ENCODE measurements at places on chromosomes 1 and 21.

DNA sequence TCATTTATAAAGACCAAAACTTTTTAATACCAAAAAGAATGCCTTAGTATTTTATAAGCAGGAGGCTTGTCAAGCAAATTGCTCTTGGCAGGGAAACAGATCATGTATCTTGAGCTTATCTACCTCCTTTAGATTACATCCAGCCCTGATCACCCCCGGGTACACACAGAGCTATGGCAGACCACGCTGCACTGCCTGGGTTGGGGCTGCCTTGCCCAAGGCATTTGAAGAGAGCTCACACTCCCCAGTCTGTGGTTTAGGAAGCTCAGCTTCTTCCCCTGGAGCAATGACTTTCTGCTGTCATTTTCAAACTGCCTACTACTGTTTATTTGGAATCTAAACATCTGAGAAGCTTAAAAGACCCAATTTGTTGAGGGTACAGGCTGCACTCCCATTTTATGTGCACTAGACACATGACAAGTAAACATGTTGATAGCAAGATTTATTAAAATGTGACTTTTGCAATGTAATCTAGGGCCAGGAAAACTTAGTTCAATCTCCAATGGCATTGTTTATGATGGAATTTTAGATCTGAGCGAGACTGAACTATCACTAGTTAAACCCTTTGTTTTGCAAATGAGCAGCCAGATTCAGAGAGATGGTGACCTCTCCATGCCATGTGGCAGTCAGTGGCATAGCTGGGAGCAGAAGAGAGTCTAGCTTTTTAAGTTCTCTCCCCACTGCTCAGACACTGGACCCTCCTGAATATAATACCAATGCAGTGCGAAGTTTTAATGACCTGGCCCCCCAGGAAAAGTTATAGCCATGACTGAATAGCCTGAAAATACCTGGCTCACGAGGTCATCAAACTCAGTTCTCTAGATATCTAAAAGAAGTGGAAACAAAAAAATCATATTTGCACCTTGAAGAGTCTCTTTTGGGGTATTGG, 214.9 kb downstream of the HLX start:
- DNase-seq: peak; percentile 8

- no peak for DNase-seq
These were observed 2.3 kb upstream of the CLDN14 start for GRCh38 chr21:36482181-36482580.

- DNase-seq: no peak
These were observed 5.0 kb downstream of the MEF2D start for GRCh38 chr1:156495401-156496140.

DNA sequence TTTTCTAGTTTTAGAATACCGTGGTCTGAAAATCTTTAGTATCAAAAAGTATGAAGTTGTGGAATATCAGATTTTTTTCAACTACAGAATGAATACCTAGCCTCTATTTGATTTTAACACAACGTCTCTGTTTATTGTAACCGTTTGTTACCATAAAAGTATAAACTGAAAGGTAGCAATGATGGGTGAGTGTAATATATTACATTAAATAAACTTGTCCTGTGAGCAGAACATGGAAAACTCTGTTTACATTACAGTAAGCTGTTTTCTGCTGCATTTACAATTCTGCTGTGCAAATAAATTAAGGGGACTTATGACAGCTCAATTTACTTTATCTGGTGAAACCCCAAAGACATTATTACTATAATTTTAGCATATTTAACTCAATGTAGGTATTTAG, 62.5 kb downstream of the CHRM3 start:
- no peak for DNase-seq

- no peak for DNase-seq
These were observed 58.3 kb upstream of the HAO2 start for GRCh38 chr1:119310301-119310700.

DNA sequence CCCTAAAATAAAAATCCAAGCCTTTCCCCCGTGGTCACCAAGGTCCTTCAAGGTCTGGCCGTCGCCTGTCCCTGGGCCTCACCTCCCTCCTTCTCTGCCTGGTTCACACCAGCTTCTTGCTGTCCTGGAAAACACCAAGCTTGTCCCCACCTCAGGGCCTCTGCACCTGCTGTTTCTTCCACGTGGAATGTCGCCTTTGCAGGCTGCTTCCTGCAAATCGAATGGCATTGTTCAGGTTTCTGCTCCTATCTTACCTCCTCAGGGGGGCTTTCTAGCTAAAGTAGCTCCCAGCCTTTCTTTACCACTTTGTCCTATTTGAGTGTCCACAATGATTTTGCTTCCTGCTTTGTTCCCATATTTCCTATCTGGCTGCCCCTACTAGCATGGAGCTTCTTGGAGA, 3.3 kb upstream of the CASZ1 start:
- no peak for DNase-seq

- no peak for DNase-seq
These were observed 35.5 kb downstream of the TRIM11 start for GRCh38 chr1:228370941-228371740.

DNA sequence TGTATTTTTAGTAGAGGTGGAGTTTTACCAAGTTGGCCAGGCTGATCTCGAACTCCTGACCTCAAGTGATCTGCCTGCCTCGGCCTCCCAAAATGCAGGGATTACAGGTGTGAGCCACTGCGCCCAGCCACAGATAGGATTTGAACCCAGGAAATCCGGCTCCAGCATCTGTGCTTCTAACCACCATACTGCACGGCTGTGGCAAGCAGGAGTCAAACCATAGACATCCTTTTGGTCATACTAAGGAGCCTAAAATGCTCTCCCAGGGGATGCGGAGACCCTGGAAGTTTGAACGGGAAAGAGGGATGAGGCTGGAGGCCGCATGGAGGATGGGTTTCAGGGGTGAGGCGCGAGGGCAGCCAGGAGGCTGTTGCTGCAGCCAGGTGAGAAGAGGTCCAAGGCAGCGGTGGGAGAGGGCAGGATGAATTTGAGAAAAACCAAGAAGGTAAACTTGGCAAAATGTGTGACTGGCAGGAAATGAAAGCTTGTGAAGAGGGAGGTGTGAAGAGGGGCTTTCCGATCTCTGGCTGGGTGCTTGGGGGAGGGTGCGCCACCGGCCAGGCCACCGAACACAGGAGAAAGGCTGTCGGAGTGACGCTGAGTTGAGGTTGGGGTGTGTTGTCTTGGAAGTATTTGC, 24.0 kb upstream of the CDK18 start:
- no peak for DNase-seq

- no peak for DNase-seq
These were observed 310.1 kb downstream of the PAPPA2 start for GRCh38 chr1:176773038-176773437.

DNA sequence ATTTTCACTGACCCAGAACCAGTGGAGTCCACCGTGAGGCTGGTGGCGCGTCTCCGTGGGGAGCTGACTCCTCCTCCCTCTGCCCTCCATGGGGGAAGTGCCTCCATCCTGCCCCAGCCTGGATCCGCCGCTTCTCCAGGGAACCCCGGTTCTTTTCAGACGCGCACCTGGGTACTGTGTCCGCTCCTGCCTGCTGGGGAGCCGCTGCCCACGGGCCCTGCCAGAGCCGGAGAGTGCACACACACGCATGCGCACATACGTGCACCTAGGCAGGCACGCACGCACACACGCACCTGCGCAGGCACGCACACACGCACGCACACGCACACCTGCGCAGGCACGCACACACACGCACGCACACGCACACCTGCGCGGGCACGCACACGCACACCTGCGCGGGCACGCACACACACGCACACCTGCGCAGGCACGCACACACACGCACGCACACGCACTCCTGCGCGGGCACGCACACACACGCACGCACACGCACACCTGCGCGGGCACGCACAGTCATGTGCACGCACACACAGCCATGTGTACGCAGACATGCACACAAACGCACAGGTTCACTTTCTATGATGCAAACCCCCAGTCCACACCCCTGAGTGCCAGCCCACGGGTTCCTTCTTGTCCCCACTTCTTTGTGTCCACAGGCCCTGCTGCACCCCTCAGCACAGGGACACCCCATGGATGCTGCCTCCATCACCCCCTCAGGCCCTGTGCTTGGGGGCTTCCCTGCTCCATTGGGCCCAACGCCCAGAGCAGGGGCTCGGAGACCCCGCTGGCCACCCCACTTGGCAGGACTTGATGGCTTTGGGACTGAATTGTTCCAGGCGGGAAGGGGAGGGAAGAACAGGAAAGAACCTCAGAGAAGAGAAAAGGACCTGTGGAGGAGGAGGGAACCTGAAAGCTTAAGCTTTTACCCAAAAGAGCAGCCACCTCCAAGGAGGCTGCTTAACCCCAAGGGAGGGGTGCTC, 42.7 kb downstream of the MORN1 start:
- DNase-seq: no peak

DNA sequence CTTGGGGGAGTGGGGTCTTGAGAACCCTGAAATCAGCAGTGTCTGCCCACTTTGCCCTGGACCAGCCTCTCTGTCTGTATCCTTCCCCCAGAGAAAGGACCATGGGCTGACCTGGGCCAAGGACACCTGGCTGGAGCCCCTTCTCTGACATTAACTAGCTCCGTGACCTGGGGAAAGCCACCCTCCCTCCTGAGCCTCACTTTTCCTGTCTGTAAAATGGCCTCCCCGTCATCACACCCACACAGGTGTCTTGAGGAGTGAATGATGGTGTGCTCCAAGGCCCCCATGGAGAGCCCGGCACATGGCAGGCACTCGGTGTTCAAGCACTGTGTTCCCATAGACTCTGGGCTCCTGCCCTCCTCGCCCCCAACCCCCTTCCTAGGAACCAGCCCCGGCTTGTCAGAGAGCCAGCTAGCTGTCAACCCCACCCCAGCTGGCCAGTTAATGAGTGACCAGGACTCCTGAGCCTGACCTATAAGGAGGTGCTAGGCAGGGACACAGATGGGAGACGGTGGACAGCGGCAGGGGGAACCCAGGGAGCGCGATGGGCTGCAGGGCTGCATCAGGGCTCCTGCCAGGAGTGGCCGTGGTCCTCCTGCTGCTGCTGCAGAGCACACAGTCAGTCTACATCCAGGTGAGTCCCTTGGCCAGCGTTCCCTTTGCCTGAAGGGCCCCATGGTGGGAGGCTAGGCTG, at the start of gene GUCA2B:
TSS of gene GUCA2B (plus strand) at position 504 of the 694 bp plus-strand sequence. CDS start at position 545, 41 bp downstream.
- no peak for DNase-seq

DNA sequence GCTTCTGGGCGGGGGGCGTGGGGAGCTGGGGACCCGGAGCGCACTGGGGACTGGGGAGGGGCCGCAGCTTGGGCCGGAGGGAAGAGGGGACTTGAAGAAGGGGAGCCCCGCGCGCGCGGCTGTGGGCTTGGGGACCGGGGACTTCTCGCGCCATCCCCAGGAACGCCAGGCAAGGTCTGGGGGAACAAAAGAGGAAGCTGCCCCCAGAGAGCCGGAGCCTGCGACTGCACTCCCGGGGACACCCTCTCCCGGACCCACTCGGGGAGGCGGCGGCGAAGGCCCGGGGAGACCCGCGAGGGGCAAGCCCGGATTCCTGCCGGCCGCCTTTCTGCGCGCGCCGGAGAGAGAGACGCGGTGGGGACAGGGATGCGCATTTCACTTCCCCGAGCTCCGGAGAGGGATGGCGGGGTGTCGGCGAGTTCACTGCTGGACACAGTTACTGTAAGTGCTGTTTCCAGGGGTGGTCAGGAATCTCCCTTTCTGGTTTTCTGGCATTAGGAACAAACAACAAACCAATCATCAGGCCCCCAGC, 732 bp downstream of the ABCG1 start:
- no peak for DNase-seq

GRCh38 chr1:43791243-43791642, 83.9 kb downstream of the ST3GAL3 start:
- DNase-seq: no peak

GRCh38 chr1:172642970-172643369, 15.9 kb upstream of the FASLG start:
- DNase-seq: no peak

DNA sequence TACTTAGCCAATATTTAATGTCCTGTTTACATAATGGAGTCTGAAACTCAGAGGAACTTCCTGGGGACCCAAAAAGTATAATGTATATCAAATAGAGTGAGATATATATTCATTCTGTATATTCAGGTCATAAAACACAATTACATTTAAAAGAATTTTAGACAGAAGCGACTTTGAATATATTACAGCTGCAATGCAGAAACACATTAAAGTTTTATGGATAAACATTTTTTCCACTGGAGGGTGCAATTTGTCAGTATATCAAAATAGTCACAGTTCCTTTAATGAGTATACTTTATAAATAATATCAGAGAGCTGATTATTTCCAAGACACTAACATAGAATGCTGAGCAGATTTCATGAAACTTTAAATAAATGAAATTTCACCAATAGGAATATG, 43.9 kb upstream of the CRB1 start:
- no peak for DNase-seq

- no peak for DNase-seq
These were observed 8.3 kb upstream of the ATF3 start for GRCh38 chr1:212600071-212600915.

GRCh38 chr21:44829507-44830092, 11.7 kb upstream of the SUMO3 start:
- DNase-seq: no peak

DNA sequence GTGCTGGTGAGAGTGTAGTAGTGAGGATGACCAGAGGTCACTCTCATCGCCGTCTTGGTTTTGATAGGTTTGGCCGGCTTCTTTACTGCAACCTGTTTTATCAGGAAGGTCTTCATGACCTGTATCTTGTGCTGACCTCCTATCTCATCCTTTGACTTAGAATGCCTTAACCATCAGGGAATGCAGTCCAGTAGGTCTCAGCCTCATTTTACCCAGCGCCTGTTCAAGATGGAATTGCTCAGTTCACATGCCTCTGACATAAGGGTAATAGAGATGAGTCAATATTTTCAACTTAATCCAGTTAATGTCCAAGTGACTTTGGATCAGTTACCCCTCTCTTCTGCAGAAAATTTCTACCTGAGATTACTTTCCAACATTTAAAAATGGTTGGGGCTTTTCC, 4.6 kb downstream of the NID1 start:
- no peak for DNase-seq

DNA sequence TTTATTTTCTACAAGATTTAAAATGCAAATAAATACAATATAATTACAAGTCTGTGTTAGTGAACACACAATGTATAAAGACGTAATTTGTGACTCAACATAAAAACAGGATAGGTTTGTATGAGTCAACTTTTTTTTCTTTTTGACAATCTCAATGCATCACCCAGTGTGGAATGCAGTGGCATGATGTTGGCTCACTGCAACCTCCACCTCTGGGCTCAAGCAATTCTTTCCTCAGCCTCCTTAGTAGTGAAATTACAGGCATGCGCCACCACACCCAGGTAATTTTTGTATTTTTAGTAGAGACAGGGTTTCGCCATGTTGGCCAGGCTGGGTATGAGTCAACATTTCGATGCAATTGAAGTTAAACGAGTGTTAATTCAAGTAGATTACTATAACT, 5.9 kb upstream of the SPRR2E start:
- peak; percentile 53 for DNase-seq

- no peak for DNase-seq
These were observed 6.3 kb downstream of the KIF21B start for GRCh38 chr1:201016943-201017827.

- no peak for DNase-seq
These were observed 235.3 kb upstream of the ESRRG start for GRCh38 chr1:216958569-216958968.

- DNase-seq: no peak
These were observed 13.5 kb downstream of the SLC37A1 start for GRCh38 chr21:42527127-42527488.

- DNase-seq: no peak
These were observed 202.4 kb downstream of the TOMM20 start for GRCh38 chr1:234926264-234926558.

All from astrocyte of the spinal cord (primary cell).